Urinary bladder (tissue), 4 donors: ENCODE measurements at places on chromosomes 2 and 18. TPM values are rescaled to one million over a fixed set of nuclear protein-coding genes. Genes with fewer than 3 reads are reported as not detected.

DNA sequence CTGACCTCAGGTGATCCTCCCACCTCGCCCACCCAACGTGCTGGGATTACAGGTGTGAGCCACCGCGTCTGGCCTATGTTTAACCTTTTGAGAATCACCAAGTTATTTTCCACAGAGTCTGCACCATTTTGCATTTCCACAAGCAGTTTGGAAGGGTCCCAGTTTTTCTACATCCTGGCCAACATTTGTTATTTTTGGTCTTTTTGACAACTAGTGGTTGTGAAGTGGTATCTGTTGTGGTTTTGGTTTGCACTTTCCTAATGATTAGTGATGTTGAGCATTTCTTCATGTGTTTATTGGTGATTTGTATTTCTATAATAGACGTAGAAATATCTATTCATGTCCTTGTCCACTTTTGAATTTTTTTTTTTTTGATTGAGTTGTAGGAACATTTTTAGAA, 67.9 kb downstream of the BIRC6 start:
- no peak for DNase-seq

GRCh38 chr2:26848336-26849055, 564 bp downstream of the DPYSL5 start:
- no peak for DNase-seq

DNA sequence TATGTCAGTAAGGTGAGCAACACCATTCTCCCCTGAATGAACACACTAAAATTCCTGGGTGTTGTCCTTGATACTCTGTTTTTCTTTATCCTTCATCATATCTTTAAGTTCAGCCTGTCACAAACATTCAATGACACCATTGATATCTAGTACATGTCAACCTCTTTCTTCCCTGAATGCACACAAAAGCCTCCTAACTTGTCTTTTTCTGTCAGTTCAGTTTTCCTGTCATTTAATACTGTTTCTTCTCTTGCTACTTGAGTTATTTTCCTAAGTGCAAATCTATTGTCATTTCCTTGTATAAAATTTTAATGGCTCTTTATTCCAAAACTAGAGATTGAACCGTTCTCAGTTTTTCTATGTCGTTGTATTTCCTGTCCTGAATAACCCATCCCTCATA, 1107.6 kb upstream of the SLC39A10 start:
- DNase-seq: no peak

DNA sequence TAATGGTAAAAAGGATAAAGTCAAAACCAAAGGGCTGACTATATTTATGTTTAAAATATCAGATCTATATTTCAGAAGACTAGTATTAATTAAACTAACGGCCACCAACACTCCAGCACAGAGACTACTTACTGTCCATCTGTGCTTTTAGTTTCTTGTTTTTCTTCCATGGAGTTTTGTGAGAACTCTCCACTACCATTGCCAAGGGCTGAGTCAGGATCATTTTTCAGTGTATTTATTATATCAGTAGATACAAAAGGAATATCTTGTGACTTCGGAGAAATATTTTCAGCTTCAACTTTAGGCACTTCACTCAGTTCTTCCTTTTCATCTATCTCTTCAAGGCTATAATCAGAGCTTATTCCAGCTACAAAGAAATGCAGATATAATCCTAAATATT, 79.1 kb upstream of the GRB14 start:
- no peak for DNase-seq

INHA gene
- polyA plus RNA-seq: 0.49 TPM

DNA sequence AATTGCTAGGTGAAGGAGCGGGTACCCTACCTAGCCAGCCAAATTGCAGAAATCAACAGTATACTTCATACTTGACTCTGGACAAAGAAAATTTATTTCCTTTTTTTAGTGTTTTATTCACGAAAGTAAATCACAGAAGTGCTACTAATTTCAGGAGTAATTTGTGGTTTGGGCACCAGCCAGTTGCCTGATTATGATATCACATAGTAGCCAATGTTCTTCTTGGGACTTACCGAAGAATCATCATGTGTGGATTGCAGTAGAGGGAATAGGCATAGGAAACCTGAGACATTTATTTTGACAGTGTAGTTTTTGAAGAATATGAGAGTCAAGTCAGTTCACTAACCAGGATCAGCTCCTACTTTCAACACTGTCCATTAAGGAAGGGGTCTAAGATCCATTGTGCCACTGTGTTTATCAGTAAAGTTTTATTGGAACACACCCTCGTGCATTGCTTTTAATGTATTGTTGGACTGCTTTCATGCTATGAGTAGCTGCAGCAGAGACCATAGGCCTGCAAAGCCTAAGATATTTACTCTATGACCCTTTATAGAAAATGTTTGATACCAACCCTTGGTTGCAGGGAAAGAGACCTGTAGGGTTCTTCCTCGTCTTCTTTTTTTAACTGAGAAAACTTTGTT, 32.1 kb downstream of the TNFRSF11A start:
- no peak for DNase-seq

GRCh38 chr18:22838639-22839277, 94.4 kb upstream of the RBBP8 start:
- no peak for DNase-seq

DNA sequence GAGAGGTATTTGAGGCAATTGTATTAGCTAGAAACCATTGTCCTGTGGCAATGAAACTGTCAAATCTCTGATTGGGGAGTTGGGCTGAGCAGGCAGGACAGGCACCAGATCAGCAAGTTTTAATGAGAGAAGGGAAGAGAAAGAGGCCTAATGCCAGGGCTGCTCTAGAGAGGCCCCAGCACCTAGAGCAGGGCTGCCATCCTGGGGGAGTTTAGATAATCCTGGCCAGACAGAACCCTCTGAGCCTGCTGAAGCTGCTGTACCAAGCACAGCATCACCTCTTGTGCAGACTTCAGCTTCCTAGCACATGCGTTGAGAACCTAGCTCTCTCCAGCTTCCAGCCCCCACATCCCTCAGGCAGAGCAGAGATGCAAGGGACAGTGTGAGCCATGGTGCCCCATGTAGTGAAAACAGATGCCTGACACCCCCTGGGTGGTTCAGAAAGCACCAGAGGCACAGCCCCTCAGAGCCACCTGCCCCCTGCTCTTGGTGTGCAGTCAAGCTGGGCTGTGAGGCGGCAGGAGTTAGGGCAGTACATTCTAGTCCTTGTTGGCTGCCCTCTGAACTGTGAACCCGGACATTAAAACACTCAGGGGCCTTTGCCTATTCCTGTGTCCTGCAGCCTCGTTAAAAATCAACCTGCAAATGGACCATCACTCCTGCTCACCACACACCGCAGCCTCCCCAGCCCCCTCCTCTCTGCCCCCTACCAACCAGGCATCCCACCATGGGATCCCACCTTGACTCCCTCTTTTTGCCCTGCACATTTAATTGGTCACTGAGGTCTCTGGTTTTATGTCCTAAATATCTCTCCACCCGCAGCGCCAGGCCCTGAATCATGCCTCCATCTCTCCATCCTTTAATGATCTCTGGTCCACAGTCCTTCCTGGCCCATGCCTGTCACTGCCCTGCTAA, 52.7 kb downstream of the ADD2 start:
- DNase-seq: no peak

RND3 gene
- polyA plus RNA-seq: 45.0 TPM

GRCh38 chr2:22086726-22087125, 963.0 kb downstream of the TDRD15 start:
- no peak for DNase-seq

DNAH7 gene
- 0.28 TPM for polyA plus RNA-seq

GRCh38 chr2:112314856-112315255, 39.5 kb downstream of the ZC3H6 start:
- no peak for DNase-seq

DNA sequence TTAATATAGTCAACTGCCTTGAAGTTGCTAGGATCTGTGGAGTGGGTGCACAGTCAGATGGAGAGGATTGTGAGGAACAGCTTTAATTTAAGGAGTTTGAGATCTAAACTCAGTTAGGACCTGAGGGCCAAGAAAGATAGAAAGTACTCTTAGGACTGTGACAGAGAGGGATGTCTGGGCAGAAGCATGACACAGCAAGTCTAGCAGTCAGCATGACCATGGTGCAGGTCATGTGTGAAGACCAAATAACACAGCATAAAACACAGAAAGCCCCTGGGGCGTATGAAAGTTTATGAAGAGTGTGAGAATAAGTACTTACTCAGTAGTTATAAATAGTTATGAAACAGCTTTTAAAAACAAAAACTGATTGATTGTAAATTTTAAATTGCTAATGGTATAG, 107.2 kb downstream of the GALNT1 start:
- no peak for DNase-seq

- DNase-seq: no peak
Measured at GRCh38 chr2:241808051-241808720, 807 bp upstream of the NEU4 start.

BIN1 gene
- 149 TPM for polyA plus RNA-seq

VAMP8 gene
- polyA plus RNA-seq: 89.9 TPM

ANO7 gene
- 1.2 TPM for polyA plus RNA-seq

- peak; percentile 91 for DNase-seq
Measured at GRCh38 chr2:237662671-237663093, 35.3 kb downstream of the LRRFIP1 start.

- DNase-seq: no peak
Measured at GRCh38 chr18:46301571-46301970, 197.4 kb downstream of the HAUS1 start.

DNA sequence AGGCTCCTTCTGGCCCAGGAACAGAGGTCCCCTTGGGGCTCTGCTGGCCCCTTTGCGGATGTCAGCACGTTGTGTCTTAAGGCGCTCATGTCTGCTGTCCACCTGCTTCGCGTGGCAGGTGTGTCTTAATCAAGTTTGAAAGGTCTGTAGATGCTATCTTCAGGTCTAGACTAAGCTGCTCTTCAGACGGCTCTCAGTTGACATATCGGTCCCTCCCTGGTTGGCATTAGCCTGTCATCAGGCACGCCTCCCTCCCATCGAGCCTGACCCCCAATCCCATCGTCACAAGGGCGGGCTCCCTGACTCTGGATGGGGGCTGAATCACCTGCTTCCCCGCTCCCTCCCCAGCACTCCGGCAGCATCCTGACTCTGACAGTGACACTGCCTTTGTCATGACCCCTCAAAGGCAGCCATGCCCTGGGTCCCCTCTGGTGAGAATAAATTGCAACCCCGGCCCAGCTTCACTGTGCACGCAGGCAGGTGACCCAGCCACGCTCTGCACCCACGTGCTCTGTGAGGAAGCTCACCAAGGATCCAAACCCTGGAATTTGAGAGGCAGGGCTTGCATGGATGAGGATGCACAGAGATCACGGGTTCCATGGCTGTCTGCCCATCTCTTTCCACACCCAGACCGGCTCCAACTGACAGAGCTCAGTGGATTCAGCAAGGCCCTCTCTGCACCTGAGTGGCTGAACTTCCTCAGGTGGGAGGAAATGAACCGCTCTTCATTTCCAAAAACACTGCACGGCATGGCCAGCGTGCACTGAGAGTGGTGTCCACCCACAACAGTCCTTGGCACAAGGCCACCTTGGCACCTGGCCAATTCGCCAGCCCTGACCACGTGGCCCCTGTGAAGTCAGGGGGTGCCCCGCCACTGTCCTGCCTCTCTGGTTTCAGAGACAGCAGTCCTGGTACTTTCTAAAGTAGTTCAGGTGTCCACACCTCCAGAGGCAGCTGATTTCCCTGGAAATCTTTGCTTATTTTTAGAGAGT, 110.2 kb upstream of the GPC1 start:
- DNase-seq: no peak

- no peak for DNase-seq
Measured at GRCh38 chr2:67619204-67619603, 222.1 kb downstream of the ETAA1 start.

GRCh38 chr2:239830121-239831000, 194.8 kb downstream of the NDUFA10 start:
- no peak for DNase-seq

DNA sequence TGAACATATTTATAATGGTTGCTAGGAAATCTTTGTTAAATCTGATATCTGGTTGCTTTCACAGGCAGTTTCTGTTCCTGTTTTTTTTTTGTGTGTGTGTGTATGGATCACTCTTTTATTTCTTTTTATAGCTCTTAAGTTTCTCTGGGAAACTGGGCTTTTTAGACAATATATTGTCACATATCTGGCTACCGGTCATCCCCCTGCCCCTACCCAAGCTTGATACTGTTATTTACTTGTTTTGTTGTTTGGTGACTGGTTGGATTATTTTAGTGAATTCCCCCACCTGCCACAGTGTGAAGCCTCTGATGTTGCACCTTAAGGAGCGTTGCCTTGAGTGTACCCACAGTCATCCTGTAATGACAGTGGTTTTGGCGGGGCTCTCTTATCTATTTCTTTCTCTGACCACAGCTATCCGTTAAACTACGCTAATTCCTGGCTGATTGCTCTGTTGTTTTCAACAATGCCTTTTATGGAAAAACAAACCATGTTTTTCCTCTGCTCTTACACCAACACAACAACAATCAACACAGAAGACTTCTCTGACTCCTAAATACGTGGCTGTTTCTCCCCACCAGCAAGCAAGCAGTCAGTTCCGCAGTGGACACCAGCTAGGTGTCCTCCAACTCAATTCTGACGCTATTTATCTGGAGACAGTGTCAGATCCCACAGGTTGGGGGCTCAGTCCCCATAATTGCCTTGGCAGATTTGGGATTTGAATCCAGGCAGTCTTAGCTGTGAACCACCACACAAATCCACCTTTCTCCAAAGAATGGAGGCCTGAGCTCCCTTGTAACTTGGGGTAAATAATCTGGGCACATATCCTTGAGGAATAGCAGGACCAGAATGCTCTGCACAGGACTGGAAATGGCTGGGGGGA, 10.9 kb downstream of the GNLY start:
- DNase-seq: no peak

ADCYAP1 gene
- 7.6 TPM for polyA plus RNA-seq

- no peak for DNase-seq
Measured at GRCh38 chr2:212974692-212975091, 176.7 kb downstream of the IKZF2 start.

GRCh38 chr2:134139611-134140010, 114.3 kb upstream of the MGAT5 start:
- DNase-seq: no peak

DNA sequence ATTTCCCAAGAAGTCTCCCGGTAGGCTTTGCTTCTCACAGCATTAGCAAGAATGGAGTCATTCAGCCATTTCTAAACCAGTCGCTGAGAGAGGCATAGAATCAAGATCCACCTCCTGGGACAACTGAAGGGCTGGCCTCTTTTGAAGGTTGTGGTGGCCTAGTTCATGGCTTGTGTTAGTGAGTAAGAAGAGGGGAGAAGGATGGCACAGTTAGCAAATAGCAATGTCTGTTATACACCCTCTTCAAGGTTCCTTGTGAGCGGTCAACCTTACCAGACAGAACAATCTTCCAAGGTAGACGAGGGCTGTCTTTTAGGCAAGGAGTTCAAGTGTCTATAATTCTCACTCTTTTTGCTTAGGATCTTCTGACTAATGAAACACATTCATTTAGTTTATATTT, 35.4 kb upstream of the DNAH7 start:
- DNase-seq: no peak

- DNase-seq: no peak
Measured at GRCh38 chr2:176111309-176111663, 4.2 kb downstream of the HOXD11 start.

- no peak for DNase-seq
Measured at GRCh38 chr2:96330407-96330806, 5.2 kb upstream of the NCAPH start.

KIAA2012 gene
- 0.05 TPM for polyA plus RNA-seq

MYL12B gene
- polyA plus RNA-seq: 320 TPM

GRCh38 chr18:5288517-5288935, 7.0 kb downstream of the ZBTB14 start:
- DNase-seq: no peak

SPEG gene
- polyA plus RNA-seq: 226 TPM

- no peak for DNase-seq
Measured at GRCh38 chr18:28804512-28805202, 627.7 kb upstream of the CDH2 start.

- no peak for DNase-seq
Measured at GRCh38 chr2:240191001-240191400, 50.5 kb upstream of the OTOS start.

GATA6 gene
- 40.1 TPM for polyA plus RNA-seq

GRCh38 chr18:23020555-23021294, 87.6 kb downstream of the RBBP8 start:
- DNase-seq: no peak
